Transverse colon (tissue), 4 donors: ENCODE measurements at places on chromosomes 3 and 15. TPM values are rescaled to one million over a fixed set of nuclear protein-coding genes. Genes with fewer than 3 reads are reported as not detected.

Gene GOLGA8T
- not detected for total RNA-seq

GRCh38 chr15:70687482-70687881, 75.9 kb downstream of the UACA start:
- no peak overlapping the region for H3K4me3 ChIP-seq
- no peak for DNase-seq
- no peaks in the 10 kb centered on the region for H3K36me3 ChIP-seq
- H3K27ac ChIP-seq: no peak overlapping the region
- no peaks in the 10 kb centered on the region for H3K27me3 ChIP-seq

- H3K36me3 ChIP-seq: peaks cover 53% of the 10 kb centered on the region
- peaks cover 8% of the 10 kb centered on the region for H3K4me1 ChIP-seq
- no peak overlapping the region for H3K4me3 ChIP-seq
- H3K27ac ChIP-seq: no peak overlapping the region
- H3K27me3 ChIP-seq: no peaks in the 10 kb centered on the region
Measured at GRCh38 chr3:45967724-45968123, 24.5 kb downstream of the CXCR6 start.

- H3K27ac ChIP-seq: no peak overlapping the region
- no peak for DNase-seq
- no peaks in the 10 kb centered on the region for H3K27me3 ChIP-seq
Measured at GRCh38 chr3:25910105-25910504, 120.2 kb downstream of the OXSM start.

DNA sequence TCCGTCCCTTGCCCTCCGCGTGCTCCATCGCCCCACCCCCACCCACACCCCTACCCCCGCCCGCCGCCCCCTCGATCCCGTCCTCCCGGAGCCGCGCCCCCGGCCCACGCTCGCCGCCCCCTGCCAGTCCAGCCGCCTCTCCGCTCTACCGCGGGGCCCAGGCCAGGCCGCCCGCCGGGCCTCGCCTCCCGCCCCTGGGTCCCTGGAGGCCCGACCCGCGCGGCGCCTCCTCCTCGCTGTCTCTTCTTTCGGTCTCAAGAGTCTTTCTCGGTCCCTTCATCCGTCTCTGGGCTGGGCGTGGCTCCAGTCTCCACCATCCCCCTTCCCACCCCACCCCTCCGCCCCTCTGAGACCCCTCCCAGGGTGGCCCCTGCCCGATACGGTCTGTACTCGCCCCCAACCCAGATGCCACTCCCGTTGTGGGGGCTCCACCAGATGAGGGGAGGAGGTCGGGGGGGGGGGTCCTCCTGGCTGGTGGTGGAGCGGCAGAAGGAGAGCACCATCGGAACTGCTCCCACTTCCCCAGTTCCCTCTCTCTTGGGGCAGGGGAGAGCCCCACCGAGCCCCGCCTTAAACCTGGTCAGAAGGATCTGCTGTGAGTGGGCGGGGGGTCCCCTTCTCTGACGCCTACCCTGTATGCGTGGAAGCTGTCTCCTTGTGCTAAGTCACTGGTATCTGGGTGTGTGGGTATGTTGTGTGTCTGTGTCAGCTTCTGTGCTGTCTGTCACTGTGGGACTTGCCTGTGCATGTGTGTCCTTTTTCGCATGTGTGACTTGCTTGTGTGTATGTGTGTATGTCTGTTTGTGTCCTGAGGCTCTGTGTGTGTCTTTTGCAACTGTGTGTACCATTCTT, 1.0 kb downstream of the PRKCD start:
- H3K27ac ChIP-seq: peak overlapping the region; percentile 91
- H3K27me3 ChIP-seq: no peaks in the 10 kb centered on the region
- H3K36me3 ChIP-seq: no peaks in the 10 kb centered on the region
- DNase-seq: peak; percentile 57
- H3K4me3 ChIP-seq: peak overlapping the region; percentile 99

DNA sequence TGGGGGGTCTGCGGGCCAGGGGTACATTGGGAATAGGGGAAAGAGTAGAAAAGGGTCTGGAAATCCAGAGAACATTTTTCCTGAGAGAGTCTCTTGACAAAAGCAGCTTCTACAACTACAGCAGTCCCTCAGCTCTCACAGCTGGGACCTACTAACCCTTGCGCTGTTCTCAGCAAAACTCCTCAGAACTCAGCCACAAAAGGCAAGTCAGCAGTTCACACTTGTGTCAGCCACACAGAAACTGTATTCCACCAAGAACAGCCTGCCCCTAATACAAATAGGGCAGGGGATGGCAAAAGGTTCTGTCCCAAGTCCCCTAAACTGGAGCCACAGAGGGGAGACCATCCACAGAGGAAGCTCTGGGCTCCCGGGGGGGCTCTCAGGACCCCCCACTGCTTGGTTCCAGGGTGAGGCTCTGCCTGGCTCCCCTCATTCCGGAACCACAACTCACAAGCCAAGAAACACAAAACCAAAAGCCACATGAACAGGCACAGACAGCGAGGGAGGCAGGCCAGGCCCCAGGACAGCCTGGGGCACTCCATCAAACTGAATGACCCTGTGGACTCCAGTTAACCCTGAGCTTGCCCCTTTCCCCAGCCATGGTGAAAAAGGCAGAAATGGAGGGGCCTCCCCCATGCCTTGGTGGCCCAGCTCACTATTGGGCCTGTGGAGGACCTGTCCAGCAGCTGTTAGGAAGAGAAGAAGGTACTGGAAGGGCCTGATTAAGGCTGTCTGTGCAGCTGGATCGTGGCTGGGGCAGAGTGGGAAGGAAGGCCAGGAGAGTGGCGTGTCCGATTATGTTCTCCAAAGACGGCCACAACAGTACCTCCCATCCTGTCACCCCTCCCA, 162.0 kb downstream of the CHSY1 start:
- no peak overlapping the region for H3K27ac ChIP-seq
- H3K36me3 ChIP-seq: no peaks in the 10 kb centered on the region
- peaks cover 12% of the 10 kb centered on the region for H3K4me1 ChIP-seq
- H3K4me3 ChIP-seq: no peak overlapping the region
- H3K27me3 ChIP-seq: no peaks in the 10 kb centered on the region
